ENCODE measurements at places on chromosomes 11 and 22. TPM values are rescaled to one million over a fixed set of nuclear protein-coding genes. Genes with fewer than 3 reads are reported as not detected.

DNA sequence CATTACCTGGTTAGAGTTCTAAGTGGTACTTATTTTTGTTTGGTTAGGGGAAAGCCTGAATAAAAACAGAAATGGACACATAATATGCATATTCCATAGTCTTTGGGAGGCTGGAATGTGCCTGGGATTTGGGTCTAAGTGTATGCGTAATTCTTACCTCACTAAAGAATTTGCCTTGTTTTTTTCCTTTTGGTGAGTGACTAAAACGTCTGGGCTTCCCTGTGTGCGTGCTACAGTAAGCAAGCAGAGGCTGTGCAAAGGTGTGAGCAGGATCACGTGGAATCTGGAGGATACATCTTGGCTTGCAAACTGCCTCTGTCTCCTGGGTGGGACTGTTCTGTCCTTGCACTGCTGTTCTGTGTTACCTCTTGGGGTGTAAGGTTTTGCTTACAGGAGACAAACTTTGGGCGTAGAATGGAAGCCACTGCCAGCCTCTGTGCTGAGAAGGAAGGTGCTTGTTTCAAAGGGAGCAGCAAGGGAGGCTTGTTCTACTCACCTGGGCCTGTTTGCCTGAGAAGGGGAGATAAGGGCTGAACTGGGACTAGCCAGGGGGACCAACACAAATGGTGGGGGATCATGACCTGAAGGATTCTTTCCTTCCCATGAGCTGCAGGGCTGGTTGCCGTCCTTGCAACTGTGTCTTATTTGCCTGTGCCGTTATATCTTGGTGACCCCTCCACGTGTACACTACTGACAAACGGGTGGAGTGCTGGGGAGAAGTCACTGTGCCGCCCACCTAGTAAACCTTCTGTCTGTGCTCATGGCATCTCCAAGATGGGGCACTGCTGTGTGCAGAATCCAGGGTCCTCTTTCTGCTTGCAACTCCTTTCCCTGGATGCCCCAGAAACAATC, 4.5 kb downstream of the NEAT1 start:
- peaks cover 29% of the 10 kb centered on the region for H3K4me1 ChIP-seq
- peak; percentile 47 for DNase-seq
- no peaks in the 10 kb centered on the region for H3K27me3 ChIP-seq
- peak overlapping the region; percentile 21 for H3K27ac ChIP-seq

GRCh38 chr22:45192701-45193187, 29.0 kb downstream of the NUP50 start:
- no peaks in the 10 kb centered on the region for H3K36me3 ChIP-seq

DNA sequence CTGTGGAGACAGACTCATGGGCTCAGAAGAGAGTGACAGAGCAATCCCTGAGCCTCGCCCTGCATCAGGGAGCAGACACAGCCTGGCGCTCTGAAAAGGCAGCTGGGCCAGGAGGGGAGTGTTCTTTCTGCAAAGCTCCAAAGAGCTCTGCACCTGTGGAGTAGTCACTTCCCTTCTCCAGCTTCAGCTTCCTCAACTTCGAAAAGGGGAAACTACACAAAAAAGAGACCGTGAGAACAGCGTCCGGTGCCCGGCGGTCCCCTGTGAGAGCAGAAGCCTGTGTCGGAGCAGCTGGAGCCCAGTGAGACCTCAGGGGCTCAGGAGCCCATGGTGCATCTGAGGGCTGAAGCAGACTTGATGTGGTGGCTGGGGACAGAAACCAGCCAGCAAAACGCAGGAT, 35.1 kb downstream of the TP53I11 start:
- peaks cover 2% of the 10 kb centered on the region for H3K4me1 ChIP-seq
- no peak overlapping the region for H3K4me3 ChIP-seq
- no peaks in the 10 kb centered on the region for H3K36me3 ChIP-seq
- H3K27ac ChIP-seq, result no peak overlapping the region

DNA sequence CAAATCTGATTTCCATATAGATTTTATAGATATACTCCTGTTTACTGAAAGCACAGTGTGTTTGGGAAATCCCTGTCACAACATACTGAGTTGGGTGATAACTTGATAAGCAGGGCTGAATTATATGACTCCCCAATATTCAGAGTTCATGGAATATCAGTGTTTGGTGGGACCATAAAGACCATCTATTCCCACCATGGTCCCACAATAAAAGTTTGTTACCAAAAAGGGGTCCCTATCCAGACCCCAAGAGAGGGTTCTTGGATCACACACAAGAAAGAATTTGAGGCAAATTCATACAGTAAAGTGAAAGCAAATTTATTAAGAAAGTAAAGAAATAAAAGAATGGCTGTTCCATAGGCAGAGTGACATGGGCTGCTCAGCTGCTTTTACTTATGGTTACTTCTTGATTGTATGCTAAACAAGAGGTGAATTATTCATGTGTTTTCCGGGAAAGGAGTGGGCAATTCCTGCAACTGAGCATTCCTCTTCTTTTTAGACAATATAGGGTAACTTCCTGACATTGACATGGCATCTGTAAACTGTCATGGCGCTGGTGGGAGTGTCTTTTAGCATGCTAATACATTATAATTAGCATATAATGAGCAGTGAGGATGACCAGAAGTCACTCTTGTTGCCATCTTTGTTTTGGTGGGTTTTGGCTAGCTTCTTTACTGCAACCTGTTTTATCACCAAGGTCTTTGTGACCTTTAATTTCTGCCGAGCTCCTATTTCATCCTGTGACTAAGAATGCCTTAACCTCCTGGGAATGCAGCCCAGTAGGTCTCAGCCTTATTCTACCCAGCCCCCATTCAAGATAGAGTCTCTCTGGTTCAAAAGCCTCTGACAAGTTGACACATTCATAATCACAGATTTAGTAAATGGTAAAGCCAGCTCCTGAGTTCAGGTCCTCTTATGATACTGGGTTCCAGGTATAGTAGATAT, 240.6 kb upstream of the PDGFD start:
- DNase-seq, result no peak
- no peaks in the 10 kb centered on the region for H3K27me3 ChIP-seq
- no peak overlapping the region for H3K4me3 ChIP-seq
- no peak overlapping the region for H3K27ac ChIP-seq
- peaks cover 2% of the 10 kb centered on the region for H3K36me3 ChIP-seq
- H3K4me1 ChIP-seq, result peaks cover 3% of the 10 kb centered on the region

DNA sequence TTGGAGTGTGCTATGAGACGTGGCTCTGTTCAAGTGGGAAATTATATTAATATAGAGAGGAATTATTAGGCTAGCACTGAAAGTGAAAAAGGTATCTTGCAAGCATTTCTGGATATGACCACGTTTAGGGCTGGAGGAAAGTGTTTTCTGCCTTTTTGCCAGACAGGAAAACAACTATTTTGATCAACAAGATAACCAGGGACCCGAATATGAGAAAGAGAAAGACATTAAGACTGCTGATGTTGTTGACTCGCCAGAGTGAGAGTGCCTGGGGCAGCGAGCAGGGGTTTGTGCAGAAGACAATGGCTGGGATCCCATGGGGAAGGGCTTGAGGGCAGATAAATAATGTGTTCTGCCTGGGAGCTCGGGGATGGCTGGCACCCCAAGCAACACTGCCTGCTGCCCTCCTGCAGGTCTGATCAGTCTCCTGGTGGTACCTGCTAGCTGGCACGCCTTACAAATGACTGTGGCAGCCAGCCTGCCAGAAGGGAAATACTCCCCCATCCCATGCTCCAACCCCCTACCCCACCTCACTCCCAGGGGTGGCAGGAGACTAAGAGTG, 23.1 kb upstream of the CHST1 start:
- no peak overlapping the region for H3K27ac ChIP-seq
- no peak overlapping the region for H3K4me3 ChIP-seq
- no peaks in the 10 kb centered on the region for H3K4me1 ChIP-seq
- no peaks in the 10 kb centered on the region for H3K36me3 ChIP-seq
- H3K27me3 ChIP-seq, result no peaks in the 10 kb centered on the region

GRCh38 chr11:123030517-123030916, 31.4 kb downstream of the HSPA8 start:
- no peak overlapping the region for H3K27ac ChIP-seq
- H3K36me3 ChIP-seq, result no peaks in the 10 kb centered on the region
- no peak overlapping the region for H3K4me3 ChIP-seq
- H3K4me1 ChIP-seq, result no peaks in the 10 kb centered on the region
- no peaks in the 10 kb centered on the region for H3K27me3 ChIP-seq

GRCh38 chr11:117434481-117434880, 106.8 kb downstream of the CEP164 start:
- H3K36me3 ChIP-seq, result no peaks in the 10 kb centered on the region
- H3K27ac ChIP-seq, result no peak overlapping the region
- no peaks in the 10 kb centered on the region for H3K4me1 ChIP-seq

GRCh38 chr22:37244922-37245722, 1.1 kb upstream of the RAC2 start:
- no peak overlapping the region for H3K4me3 ChIP-seq
- H3K27ac ChIP-seq, result no peak overlapping the region
- H3K36me3 ChIP-seq, result no peaks in the 10 kb centered on the region
- no peak for DNase-seq
- no peaks in the 10 kb centered on the region for H3K4me1 ChIP-seq

DNA sequence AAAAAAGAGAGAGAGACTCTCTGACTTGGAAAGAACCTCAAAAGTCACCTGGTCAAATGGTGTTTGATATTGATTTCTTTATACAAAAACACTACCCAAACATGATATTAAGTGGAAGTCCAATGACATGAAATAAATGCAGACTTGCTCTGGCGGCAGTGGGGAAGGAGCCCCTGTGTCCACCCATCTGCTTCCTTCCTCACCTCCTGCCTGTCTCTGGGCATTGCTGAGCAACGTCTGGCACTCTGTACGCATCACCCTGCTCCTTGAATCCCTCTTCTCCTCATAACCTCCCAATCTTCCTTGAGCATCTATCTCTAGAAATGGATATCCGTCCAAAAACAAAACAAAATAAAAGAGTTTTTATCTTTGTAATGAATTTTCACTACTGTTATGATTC, 39.9 kb upstream of the GRAMD1B start:
- no peak overlapping the region for H3K4me3 ChIP-seq
- H3K36me3 ChIP-seq, result no peaks in the 10 kb centered on the region
- H3K27ac ChIP-seq, result no peak overlapping the region
- H3K4me1 ChIP-seq, result peaks cover 5% of the 10 kb centered on the region
- no peak for DNase-seq

DNA sequence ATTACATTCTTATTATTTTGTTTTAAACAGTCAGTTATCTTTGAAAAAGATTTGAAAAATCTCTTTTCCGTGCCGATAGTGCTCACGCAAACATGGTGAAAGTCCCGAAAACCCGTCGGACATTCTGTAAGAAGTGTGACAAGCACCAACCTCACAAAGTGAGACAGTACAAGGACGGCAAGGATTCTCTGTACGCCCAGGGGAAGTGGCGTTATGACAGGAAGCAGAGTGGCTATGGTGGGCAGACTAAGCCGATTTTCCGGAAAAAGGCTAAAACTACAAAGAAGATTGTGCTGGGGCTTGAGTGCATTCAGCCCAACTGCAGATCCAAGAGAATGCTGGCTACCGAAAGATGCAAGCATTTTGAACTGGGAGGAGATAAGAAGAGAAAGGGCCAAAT, 28.7 kb upstream of the CTSD start:
- no peaks in the 10 kb centered on the region for H3K36me3 ChIP-seq
- H3K27me3 ChIP-seq, result no peaks in the 10 kb centered on the region
- H3K4me3 ChIP-seq, result no peak overlapping the region
- DNase-seq, result no peak

Gene OR8G1
- total RNA-seq, result not detected

Gene LRP5
- 38.4 TPM for total RNA-seq

Gene TMEM45B
- 0.35 TPM for total RNA-seq

Gene CDC42BPG
- 24.9 TPM for total RNA-seq

Gene LDHAL6A
- total RNA-seq, result not detected

Gene APOL1
- 0.13 TPM for total RNA-seq

Gene PIWIL4
- not detected for total RNA-seq

Gene BCO2
- total RNA-seq, result 0.31 TPM

Gene CAPN1
- total RNA-seq, result 178 TPM

Gene XNDC1N
- total RNA-seq, result 11.0 TPM

Measured in H9 (cell line).